ENCODE measurements at places on chromosomes 5 and 9.

DNA sequence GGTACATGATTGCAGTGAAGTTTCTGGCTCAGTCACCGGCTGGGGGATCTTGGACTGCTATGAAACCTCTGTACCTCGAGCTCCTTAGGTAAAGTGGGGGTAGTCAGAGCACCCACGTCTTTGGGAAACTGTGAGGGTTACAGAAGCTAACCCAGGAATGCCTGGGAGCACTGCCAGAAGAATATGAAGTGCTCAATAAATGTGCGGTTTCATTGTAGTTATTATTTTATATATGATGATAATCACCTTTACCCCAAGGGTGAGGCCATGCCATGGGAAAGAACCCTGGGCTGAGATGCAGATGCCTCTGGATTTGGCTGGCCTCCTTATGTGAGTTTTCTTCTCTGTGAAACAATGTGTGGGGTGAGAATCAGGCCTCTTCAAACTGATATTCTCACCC lies 3.7 kb downstream of the NPR3 start:
- no peak for DNase-seq

GRCh38 chr9:120875643-120875953 lies 1.4 kb downstream of the PHF19 start:
- no peak for DNase-seq

DNA sequence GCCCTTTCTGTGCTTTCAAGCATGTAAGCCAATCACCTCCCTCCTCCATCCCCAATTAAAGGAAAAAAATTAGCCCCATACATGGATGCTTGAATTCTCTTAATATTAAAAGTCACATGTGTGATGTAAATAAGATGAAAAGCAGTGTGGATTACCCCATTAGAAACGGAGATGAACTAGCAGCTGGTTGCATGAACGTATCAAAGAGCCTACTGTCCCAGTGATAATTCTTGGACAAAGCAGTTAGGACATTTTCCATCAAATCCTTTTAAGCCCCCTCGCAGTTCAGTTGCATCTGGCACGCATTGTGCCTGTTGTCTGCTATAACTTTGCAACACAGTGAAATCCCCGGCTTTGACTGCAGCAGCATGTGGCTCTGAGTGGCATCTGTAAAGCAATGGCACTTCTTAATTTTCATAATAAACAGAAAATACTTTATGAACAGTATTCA lies 285.6 kb downstream of the FBXL7 start:
- DNase-seq, result no peak

- peak; percentile 47 for DNase-seq
Measured at GRCh38 chr9:73200694-73201452, 49.2 kb downstream of the ANXA1 start.

DNA sequence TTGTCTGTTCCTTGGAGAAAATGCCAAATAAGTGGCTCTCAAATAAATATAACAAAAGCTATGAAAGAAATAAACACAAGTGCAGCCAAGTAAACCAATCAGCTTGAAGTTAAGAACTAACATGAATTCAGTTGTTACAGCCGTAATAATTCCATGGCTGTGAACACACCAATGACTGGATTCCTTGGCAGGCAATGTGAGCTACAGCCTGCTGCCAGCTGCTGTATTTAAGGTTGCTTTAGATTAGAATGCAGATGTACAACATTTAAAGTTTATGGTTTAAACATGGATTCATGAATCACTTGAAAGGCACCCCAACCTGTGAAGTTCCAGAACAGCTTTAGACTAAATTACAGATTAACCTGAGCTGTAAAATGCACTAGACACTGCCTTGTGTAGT lies 626.4 kb upstream of the SEMA6A start:
- DNase-seq, result no peak

DNA sequence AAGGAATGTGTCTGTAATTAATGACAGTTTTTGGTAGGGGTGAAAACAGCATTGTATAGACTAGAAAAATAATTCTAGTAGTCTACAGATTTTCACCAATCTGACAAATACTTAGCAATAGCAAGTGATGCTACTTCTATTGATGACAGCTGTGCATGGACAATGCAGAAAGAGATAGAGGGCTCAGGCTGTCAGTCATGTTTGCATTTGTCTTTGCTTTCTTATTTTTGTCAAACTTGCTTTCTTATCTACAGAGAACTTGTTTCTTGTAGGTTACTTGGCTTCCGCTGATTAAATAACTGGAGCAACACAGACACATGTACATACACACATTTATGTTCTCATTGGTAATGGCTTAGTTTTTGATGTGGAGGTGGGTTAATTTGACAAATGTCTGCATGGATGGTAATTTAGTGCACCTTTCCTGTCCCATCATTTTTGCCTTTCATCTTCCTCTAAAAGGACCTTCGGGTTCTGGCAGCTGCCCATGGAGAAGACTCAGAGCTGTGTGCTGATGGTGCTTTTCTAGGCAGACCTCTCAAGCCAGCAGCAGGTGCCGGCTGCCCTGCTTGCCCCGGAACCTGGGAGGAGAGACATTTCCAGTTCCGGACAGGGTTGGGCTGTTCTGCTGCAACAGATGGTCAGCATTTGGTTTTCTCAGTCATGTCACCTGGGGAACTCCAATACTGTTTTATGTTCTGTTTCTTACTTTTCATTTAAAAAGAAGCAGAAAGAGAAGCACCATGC lies 28.8 kb downstream of the CAMK4 start:
- DNase-seq, result no peak

GRCh38 chr9:109940561-109940960 lies 160.6 kb downstream of the PALM2AKAP2 start:
- DNase-seq, result peak; percentile 42

DNA sequence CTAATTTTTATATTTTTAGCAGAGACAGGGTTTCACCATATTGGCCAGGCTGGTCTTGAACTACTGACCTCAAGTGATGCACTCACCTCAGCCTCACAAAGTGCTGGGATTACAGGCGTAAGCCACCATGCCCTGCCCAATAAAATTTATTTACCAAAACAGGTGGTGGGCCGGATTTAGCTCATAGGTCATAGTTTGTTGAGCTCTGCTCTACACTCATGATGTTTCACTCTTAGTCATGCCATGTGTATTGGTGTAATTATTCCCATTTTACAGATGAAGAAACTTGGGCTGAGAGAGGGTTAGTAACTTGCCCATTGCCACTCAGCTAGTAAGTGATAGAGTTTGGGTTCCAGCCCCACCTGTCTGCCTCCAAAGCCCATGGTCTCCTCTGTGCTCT lies 93.1 kb upstream of the WWC1 start:
- no peak for DNase-seq

GRCh38 chr9:32550150-32550561 lies 2.0 kb upstream of the SMIM27 start:
- DNase-seq, result no peak

DNA sequence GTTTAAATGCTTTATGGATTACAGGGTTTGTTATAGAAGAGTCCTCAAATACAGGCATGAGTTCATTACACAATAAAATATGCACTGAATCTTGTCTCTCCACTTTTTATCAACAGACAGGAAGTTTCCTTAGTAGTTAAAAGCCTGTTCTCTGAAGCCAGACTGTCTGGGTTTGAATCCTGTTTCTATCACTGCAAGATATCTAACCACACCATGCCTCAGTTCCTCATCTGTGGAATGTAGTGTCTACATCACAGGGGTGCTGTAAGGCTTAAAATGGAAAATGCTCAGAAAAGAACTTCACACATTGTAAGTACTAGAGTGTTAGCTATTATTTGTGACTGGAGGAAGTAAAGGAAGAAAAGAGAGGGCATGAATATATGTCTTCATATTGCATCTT lies 9.3 kb downstream of the LIX1 start:
- no peak for DNase-seq

GRCh38 chr5:10788358-10788757 lies 27.3 kb upstream of the DAP start:
- no peak for DNase-seq

DNA sequence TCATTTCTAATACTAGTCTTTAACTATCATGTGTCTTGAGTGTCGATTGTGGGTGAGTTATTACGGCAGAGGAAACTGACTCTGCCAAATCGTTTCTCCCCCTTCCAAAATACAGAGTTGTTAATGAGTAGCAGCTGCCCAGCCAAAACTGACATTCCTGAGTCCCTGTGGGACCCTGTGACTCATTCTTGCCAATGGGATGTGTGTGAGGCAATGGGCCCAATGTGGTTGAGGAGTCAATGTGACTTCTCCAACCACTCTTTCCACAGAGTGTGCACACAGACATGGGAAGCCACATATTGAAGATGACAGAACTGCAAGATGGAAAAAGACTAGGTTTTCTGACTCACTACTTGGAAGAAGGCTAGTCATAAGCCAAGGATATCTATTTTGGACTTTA lies 434.7 kb downstream of the DTWD2 start:
- no peak for DNase-seq

Data from inflammatory macrophage treated with lipopolysaccharide for 1 hour (primary cell).